ENCODE measurements at places on chromosomes 12 and 14.

DNA sequence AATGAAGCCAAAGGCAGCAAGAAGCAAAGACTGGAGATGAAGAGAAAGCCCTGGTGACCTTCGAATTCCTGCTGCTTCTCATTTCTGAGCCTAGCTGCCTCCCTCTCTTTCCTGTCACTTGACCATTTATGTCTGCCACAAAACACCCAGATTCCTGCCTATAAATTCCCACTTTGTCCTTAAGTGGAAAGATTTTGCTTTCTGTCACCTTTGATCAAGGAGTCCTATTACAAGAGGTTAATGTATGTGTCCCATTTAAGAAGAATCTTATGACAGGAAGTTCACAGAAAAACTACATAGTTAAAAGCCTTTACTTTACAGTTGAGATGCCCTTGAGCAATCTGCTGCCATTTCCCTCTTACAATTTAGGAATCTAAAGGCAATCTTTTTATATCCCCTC, 155.7 kb downstream of the GALC start:
- no peak for DNase-seq

GRCh38 chr14:94925416-94926173, 155.7 kb upstream of the GSC start:
- DNase-seq: no peak

- no peak for DNase-seq
Measured at GRCh38 chr14:68656452-68656851, 136.4 kb downstream of the ZFP36L1 start.

DNA sequence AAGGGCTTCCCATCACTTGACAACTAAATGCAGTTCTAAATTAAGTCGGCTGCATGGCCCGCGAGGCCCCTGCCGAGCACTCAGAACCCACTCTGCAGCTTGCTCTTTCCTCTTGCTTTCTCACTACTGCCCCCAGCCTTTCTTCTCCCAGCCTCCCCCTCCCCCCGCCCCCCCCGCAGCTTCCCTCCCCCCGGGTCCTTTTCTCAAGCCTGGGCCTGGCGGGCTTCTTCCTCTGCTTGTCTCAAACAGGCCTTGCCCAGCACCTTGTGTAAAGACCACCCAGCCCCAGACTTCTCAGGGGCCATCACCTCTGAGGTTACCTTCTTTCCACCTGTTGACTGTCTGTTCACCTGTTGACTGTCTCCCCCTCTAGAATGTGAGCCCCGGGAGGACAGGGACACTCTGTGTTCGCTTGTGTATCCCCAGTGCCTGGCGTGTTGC, 1.1 kb downstream of the CYP46A1 start:
- no peak for DNase-seq

DNA sequence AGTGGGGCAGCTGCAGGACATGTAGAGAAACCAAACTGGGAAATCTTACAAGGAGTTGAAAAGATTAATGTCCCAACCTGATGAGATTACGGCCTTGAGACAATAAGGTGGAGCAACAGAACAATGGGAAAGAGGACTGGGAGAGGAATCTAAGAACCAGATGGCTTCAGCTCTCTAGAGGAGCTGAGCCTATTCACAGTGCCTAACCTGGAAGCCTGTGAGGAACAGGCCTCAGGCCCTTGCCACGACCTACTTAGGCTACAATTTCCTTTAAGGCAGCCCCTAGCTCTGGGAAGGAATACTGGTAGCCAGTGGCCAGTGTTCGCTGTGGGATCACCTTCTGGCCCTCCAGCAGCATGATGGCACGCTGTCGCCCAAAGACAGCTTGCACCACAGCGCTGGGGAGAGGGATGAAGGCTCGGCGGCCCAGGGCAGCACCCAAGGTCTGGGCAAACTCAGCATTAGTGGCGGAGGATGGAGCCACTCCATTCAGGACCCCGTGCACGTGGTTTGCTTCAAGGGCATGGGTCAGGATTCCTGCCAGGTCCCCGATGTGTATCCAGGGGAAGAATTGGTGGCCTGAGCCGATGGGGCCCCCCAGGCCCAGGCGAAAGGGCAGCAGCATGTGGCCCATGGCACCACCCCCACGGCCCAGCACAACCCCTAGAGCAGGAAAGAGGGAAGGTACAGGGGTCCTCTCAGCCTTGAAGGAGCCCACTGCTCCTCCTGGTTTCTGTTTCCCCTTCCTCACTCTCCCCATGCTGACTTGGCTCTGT, 2.6 kb downstream of the SDR39U1 start:
- DNase-seq: no peak

DNA sequence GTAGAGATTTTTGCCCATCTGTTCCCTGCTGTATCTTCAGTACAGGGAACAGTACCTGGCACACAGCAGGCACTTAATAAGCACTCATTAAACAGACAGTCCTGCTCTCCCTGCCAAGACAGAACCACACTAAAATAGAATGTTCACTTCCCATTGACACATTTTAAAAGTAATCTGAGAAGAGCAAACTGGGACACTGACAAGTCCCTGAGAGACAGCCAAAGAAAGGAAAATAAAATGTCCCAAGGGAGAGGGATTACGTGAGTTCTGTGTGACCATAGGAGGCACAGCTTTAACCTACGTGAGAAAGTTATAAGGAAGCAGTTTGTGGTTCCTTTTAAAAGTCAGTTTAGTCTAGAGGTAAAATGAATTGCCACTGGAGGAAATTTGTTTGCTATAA, 43.9 kb upstream of the SYCP3 start:
- no peak for DNase-seq

- no peak for DNase-seq
Measured at GRCh38 chr12:6163416-6164060, 36.7 kb upstream of the CD9 start.

DNA sequence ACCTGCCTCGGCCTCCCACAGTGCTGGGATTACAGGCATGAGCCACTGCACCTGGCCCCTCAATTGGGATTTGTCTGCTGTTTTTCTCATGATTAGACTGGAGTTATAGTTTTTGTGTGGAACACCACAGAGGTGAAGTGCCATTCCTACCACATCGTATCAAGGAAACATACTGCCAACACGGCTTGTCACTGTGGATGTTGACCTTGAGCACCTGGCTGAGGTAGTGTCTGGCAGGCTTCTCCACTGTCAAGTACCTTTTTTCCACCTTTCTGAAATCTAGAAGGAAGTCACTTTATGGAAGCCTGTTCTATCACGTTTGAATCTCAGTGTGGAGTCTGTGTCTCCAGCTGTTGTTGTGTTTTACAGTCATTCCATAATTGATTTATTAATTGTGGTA, 21.4 kb upstream of the SEL1L start:
- no peak for DNase-seq

GRCh38 chr14:39431416-39432178, 636 bp downstream of the FBXO33 start:
- DNase-seq: peak; percentile 75

DNA sequence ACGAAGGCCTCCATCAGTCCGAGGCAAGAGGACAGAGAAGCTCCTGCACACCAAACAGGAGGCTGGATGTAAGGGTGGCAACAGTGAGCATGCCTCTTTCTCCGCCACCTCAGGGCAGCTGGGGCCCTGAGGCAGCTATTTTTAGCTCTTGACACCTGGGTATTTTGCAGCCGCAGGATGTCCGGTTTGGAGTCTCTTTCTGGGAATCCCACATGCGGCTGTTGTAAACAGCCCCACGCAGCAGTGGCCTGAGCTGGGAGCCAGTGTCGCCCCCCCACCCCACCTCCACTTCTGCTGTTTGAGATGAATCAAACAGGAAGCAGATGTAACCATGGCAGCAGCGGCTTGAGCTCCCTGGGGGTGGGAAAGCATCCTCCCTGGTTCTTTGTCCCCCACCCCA, 11.7 kb downstream of the HDAC7 start:
- DNase-seq: peak; percentile 34

GRCh38 chr14:60357551-60358149, 108.6 kb downstream of the PPM1A start:
- DNase-seq: no peak

GRCh38 chr14:95499354-95499750, 17.1 kb downstream of the SYNE3 start:
- DNase-seq: no peak

DNA sequence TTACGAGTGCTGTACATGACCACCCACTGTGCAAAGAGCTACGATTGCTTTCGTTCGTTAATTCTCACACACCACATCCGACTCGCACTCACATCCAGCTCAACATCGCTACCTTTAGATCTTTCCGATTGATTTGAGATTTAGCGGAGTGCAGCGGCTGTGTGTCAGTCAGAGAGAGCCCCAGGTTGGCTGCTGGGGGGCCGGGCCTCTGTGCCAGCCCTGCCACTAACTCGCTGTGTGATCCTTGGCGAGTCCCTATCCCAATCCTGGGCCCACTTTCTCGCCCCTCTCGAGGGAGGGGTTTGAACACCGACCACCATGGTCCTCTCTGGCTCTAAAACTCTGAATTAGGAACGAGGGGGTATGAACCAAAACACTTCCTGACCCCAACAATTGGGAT, 8.6 kb downstream of the DLK1 start:
- DNase-seq: no peak

- DNase-seq: no peak
Measured at GRCh38 chr14:73153272-73153671, 17.0 kb downstream of the PSEN1 start.

DNA sequence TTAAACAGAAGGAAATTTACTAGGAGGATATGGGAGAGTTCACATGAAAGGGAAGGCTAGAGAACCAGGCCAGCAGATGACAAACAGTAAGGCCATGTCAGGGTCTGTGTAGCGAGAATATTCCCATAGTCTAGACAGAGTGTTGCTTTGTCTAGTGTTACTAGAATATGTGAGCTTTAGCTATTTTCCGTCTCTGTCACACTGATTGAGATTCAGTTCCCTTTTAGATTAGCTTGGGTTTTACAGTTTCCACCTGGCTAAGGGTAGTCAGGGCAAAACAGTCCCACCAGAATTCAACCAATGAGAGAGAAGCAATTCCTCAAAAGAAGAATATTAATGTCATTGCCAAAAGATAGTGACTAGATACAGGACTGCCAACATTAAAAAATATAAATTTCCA, 82.8 kb upstream of the MDM1 start:
- no peak for DNase-seq

- DNase-seq: no peak
Measured at GRCh38 chr12:47270782-47271664, 191.3 kb upstream of the AMIGO2 start.

- DNase-seq: peak; percentile 51
Measured at GRCh38 chr12:98741556-98742265, 96.6 kb downstream of the APAF1 start.

GRCh38 chr14:81315341-81315740, 84.8 kb downstream of the STON2 start:
- DNase-seq: peak; percentile 95

GRCh38 chr12:58139894-58140293, 198.5 kb downstream of the ATP23 start:
- peak; percentile 32 for DNase-seq

- no peak for DNase-seq
Measured at GRCh38 chr12:58678753-58679152, 241.6 kb downstream of the LRIG3 start.

- DNase-seq: peak; percentile 44
Measured at GRCh38 chr12:75720812-75721641, 209.6 kb upstream of the KRR1 start.

DNA sequence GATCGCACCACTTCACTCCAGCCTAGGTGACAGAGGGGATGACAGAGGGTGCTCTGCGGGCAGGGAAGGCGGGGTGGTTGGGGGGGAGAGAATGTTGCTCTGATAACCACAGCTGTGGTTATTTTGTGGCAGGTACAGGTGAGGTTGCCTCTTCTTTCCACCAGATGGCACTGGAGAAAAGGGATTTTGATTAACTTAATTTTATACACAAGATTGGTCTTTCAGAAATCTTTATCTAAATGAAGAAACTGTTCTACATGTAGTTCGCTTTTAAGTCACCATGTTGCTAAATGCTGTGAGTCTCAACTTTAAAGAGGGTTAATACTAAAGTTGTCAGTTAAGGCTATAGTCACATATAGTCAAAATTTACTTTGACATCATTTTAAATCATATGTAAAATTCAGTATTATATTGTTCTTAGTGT, 25.7 kb downstream of the FGF23 start:
- peak; percentile 68 for DNase-seq

GRCh38 chr14:48250575-48250974, 575.2 kb upstream of the MDGA2 start:
- no peak for DNase-seq

- no peak for DNase-seq
Measured at GRCh38 chr12:12691549-12691948, 4.4 kb downstream of the GPR19 start.

DNA sequence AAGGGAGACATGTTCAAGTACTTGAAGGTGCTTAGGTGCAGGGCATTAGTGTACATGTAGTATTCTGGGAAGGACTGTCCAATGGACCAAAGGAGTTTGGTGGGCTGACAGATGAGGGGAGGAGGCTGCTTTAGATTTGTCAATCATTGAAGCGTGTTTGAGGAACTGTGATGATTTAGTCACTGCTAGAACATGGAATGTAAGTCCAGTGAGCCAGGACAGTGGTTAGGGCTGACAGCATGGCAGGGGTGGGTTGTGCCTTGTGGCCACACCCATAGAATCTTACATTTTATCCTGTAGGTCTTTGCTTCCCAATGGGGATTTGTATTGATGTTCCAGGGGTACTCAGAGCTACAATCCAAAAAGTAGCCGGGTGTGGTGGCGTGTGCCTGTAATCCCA, 24.6 kb downstream of the DIP2B start:
- DNase-seq: no peak

- no peak for DNase-seq
Measured at GRCh38 chr12:51636581-51636980, 45.5 kb downstream of the SCN8A start.

GRCh38 chr12:13628067-13628466, 353.3 kb downstream of the GRIN2B start:
- peak; percentile 12 for DNase-seq

GRCh38 chr14:104702106-104702505, 12.7 kb downstream of the INF2 start:
- DNase-seq: no peak

- DNase-seq: no peak
Measured at GRCh38 chr12:22691319-22691718, 66.3 kb downstream of the ETNK1 start.

GRCh38 chr12:2551412-2551900, 243.3 kb upstream of the FKBP4 start:
- DNase-seq: no peak

DNA sequence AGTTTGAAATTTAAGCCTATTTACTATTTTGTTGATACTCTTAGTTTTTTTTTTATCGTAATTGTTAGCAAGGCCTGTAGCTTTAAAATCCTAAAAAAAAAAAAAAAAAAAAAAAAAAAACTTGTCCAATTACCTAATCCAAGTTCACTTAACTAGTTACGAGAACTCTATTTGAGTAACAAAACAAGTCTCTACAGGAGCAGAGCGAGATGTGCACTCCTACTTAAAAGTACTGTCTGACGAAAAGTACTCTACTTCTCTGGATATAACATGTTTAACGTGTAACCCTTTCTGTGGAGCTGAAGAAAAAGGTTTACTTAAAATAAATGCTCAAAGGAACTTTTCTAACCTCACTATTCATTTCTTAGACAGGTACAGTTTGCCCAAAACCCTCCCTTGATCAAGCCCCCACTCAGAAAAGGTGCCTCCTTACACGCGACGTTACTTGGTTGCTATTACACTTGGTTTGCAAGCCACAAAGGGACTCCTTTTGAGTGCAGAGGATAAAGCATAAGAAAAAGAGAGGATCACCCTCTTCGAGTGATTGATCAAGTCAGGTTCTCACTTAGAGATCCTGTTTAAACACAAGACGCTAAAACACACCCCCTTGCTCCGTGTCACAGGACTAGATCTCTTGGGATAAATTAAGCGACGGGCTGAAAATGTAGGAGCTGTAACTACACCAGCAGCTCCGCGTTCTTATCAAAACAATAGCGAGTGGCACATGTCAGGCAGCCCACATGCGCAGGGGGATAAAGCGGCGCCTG, 2.2 kb downstream of the BAZ1A start:
- peak; percentile 16 for DNase-seq
